Stimulated activated CD4-positive, alpha-beta T cell treated with anti-CD3 and anti-CD28 coated beads, Interleukin-15, amount 100 ng/mL, for 1 hour (primary cell): ENCODE measurements at places on chromosomes 7 and 10.

GRCh38 chr7:74599244-74599643 lies 58.3 kb upstream of the GTF2I start:
- no peak for DNase-seq

DNA sequence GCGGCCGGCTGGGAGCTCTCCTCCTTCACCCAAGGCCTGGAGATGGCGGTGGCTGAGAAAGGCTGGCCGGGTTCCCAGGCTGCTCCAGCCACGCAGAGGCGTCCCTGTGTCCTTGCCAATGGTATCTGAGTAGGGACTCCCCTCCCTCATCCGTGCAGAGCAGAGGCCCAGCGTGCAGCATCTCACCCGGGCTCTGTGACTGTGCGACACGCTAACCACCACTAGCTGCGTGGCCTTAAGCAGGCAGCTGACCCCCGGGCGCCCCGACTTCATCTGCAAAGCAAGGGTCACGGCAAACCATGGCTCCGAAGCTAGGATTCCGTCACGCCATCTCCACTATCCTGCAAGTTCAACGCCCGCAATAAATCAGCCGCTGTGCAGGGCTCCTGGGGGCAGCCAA lies 47.2 kb upstream of the TNRC18 start:
- no peak for DNase-seq

GRCh38 chr10:86261941-86262687 lies 104.5 kb downstream of the GRID1 start:
- DNase-seq = no peak

- DNase-seq = no peak
Observed at GRCh38 chr7:45021604-45022296, 21.7 kb downstream of the CCM2 start.
